ENCODE measurements at places on chromosomes 3 and 15.

DNA sequence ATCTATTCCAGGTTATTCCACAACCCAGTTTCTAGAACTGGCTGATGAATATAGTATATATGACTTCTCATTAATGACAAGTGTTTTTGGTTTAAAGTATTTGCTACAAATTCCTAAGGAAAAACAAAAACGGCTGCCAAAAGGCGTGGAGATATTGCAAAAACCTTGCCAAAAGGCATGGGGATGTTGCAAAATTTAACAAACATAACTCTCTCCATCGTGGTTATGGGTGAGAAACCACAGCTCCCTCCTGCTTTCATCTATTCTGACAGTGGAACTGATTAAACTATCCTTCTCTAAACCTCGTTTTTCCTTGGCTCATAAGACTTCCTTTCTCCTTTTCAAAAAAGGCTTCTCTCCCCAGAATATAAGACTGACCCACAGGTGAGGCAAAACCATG is 342.0 kb upstream of the PDZRN3 start:
- no peak for DNase-seq

GRCh38 chr3:70179111-70179510 is 133.3 kb downstream of the MDFIC2 start:
- no peak for DNase-seq

GRCh38 chr3:39313289-39313688 is 16.2 kb upstream of the CCR8 start:
- no peak for DNase-seq

- DNase-seq: no peak
These were observed 64.3 kb downstream of the OSTN start for GRCh38 chr3:191263365-191263764.

GRCh38 chr3:127728417-127729015 is 55.8 kb downstream of the ABTB1 start:
- DNase-seq: no peak

- no peak for DNase-seq
These were observed 181.7 kb upstream of the DPH6 start for GRCh38 chr15:35727627-35728026.

GRCh38 chr3:99669879-99670555 is 31.6 kb downstream of the COL8A1 start:
- DNase-seq: no peak

- no peak for DNase-seq
These were observed 55.8 kb downstream of the ST8SIA2 start for GRCh38 chr15:92449476-92449875.

DNA sequence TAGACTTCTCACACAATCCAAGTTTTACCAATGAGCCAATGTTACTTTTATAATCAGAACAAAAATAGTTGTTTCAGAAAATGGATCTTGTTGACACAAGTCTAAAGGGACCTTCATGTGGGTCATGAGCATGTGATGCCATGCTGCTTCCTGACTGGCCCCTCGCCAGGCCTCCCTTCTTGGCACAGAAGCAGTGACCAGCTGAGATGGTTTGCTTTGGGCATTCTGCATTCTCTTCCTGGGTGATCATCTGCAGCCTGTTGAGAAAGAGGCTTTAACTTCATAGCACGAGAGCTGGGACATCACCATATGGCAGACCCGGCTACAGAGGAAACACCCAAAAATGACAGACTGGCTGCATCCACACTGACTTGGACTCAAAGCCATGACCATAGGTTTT is 45.7 kb downstream of the TGM4 start:
- DNase-seq: no peak

DNA sequence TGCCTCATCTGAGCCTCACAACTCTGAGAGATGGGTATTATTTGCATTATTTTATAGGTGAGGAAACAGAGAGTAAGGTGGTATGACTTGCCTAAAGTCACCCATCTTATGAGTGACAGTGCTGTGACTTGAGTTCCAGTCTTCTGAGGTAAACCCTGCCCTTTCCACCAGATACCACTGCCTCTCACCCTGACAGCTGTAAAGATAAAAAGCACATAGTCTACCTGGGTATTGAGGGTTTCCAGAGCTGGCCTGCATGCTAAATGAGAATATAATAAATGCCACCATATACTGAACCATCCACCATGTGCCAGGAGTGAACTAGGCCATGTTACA is 25.6 kb downstream of the RASGRP1 start:
- no peak for DNase-seq

DNA sequence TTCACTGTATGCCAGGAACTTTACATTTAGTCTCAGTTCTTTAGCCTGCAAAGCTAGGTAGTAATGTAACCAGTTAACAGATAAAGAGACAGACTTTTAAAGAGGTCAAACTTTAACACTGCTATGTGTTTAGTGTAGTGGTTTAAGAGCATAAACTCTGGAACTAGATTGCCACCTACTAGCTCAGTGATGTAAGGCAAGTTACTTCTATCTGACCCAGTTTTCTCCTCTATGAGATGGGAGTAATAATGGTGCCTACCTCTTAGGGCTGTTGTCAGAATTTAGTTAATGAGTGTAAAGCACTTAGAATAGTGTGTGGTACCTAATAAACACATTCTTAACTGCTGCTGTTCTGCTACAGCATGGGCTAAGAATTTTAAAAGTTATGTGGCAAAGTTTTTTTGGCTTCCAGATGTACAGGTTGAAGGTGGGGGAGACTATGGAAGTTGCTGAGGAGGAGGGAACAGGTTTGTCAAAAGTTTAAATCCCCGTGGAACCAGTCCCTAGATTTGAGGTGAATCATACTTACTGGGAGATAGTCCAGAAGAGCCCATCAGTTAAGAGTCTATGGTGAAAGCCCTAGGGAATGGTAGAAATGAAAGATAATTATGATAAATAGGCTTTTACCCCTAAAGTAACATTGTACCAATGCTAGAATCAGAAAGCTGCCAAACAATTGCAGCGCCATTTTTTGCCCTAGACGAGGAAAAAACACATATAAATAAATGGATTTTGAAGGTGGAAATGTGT is 13.9 kb downstream of the TSC22D2 start:
- DNase-seq: no peak

GRCh38 chr15:41627203-41627602 is 33.0 kb upstream of the MGA start:
- no peak for DNase-seq
